ENCODE measurements at places on chromosomes 7 and 10.
A peak's percentile ranks its signal among the peaks of the same experiment; 100 is the strongest.

DNA sequence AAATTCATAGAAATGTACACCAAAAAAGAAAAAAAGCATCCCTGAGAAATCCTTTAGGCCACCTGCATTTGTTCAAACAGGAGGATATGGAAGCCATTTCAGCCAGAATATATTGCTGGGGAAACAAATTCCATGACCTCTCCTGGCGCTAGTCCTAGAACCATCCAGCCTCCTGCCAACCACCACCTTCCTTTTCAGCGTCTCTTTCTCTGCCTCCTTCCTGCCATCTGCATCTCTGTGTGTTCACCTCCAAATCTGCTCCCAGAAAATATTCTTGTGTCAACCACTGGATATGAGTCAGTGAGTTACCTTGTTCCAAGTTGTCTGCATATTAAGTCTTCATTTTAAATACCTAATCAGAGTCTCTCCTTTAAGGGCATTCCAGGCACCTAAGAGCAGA lies 50.6 kb upstream of the NPY start:
- no peak for DNase-seq

GRCh38 chr10:92760609-92761008 lies 70.9 kb downstream of the HHEX start:
- DNase-seq: no peak

DNA sequence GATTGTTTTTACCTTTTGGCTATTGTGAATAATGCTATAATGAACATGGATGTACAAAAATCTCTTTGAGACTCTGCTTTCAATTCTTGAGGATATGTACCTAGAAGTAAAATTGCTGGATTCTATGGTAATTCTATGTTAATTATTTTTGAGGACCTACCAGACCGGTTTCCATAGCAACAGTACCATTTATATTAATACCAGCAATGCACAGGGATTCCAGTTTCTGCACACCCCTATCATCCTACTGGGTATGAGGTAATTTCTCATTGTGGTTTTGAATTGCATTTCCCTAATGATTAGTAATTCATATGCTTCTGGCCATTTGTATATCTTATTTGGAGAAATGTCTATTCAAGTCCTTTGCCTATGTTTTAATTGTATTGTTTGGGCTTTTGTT lies 9.9 kb upstream of the PPP1R9A start:
- no peak for DNase-seq

DNA sequence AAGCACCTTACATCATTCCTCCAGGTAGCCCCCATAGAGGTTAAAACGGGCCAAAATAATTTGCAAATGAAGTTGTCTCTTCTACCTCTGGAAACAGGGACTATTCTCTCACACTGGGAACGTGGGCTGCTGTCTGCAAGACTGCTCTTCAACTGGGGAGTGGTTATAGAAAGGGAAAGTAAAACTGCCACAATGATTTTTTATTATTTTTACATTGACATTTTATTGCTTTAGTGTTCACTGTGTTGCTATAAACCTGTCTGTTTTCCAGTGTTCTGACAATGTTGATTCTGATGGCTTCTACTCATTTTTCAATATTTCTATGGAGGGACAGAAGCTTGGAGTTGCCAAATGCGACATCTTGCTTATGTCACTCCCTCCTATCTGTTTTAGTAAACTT lies 115.1 kb upstream of the ANTXRL start:
- DNase-seq: no peak

- no peak for DNase-seq
These were observed 34.1 kb downstream of the SEM1 start for GRCh38 chr7:96675548-96675947.

DNA sequence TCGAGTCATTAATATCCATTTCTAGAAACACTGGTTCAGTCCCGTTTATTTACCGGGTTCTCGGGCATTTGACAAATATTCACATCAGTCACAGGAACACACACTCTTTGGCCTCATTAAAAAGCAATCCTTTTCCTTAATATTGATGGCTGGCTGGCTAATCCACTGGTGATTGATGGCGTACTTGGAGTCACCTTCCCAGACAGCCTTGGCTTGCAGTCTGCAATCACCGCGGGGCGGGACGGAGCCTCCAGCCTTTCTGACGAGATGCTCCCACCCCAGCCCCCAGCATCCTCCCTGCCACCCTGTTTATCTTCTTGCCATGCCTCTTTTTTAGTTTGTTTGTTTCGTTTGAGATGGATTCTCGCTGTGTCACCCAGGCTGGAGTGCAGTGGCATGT lies 36.6 kb downstream of the SRRM3 start:
- no peak for DNase-seq

GRCh38 chr7:131057794-131058070 lies 269.9 kb upstream of the MKLN1 start:
- DNase-seq: no peak

DNA sequence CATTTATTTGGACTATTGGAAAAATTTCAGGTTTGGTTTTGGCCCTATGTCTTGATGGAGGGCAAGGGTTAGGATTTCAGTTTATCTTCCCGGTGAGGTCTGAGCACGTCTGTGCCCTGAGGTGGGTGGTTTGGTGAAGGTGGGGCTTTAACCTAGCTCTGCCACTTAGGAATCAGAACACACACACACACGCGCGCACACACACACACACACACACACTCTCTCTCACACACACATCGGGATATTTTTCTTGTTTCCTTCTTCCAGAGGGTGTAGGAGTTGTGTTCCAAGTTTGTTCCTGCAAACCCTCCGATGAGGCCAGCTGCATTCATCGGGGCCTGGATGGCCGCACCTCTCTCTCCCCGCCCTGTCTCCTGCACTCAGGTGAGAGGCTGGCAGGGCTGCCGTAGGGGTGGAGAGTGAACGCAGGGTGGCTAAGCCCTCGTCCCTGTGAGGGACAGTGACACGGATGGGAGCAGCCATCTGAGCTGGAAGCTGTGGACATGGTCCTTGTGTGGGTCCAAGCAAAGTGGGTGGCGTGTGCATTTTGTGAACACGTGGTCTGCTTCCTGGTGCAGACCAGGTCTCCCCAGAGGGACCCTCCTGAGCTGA lies 34.2 kb downstream of the CHST12 start:
- DNase-seq: no peak

DNA sequence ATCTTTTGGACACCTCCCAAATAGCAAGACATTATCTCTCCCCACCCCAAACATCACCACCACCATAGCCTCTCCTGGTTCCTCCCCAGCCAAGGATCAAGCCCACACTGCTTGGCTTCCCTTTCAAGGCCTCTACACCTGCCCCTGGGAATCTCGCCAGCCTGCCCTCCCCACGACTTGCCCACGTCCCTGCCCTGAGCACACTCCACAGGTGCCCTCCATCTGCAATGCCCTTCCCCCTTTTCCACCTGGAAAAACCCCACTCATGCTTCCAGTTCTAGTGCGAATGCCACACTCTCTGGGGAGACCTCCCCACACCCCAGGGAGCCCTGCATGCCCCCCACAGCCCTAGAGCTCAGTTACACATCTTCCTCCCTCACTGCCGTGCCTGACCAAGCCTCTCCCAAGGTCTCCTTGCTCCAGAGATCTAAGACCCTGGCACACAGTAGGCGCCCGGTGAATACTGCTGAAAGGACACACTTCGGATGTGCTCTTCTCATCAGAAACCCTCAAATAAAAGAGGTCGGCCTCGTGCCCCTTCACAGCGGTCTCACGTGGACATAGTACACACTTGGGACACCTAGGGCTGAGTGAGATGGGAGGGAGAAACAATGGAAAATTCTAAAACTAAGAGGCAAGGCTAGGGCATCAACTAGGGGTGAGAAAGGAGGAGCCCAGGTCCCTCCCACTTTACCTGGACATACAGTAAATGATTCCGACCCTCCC lies 91.4 kb downstream of the DLG5 start:
- DNase-seq: no peak

GRCh38 chr10:44864051-44864450 lies 47.1 kb upstream of the TMEM72 start:
- no peak for DNase-seq

GRCh38 chr10:51097546-51097945 lies 23.3 kb downstream of the PRKG1 start:
- DNase-seq: no peak

- no peak for DNase-seq
These were observed 32.3 kb downstream of the PSAP start for GRCh38 chr10:71818674-71819260.

DNA sequence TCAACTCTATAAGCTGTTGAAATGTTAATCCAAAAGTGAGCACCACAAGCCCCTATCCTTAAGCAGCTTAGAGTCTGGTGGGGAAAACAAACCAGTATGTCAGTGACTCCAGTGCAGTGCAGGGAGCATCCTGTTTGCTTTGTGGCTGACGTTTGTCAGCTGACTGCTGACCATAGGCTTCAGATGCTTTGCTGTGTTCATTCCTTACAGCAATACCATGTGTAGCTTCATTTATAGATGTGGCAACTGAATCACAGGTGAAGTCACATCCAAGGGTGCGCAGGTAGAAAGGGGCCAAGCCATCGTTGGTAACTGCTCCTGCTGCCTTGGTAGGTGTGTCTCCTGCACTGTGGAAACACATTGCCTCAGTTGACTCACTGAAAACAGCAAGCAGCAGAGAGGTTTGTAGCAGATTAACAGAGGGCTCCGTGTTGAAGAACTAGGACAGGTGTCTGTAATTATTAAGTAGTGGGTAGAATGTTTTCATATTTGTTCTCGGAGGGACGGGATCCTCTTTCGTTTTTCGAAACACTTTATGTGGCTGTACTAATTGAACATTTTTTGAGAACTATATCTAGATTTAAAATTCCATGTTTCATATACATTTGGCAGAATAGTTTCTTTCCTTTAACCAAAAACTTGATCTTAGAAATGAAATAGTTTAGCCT lies 2.0 kb downstream of the INSIG1 start:
- no peak for DNase-seq

DNA sequence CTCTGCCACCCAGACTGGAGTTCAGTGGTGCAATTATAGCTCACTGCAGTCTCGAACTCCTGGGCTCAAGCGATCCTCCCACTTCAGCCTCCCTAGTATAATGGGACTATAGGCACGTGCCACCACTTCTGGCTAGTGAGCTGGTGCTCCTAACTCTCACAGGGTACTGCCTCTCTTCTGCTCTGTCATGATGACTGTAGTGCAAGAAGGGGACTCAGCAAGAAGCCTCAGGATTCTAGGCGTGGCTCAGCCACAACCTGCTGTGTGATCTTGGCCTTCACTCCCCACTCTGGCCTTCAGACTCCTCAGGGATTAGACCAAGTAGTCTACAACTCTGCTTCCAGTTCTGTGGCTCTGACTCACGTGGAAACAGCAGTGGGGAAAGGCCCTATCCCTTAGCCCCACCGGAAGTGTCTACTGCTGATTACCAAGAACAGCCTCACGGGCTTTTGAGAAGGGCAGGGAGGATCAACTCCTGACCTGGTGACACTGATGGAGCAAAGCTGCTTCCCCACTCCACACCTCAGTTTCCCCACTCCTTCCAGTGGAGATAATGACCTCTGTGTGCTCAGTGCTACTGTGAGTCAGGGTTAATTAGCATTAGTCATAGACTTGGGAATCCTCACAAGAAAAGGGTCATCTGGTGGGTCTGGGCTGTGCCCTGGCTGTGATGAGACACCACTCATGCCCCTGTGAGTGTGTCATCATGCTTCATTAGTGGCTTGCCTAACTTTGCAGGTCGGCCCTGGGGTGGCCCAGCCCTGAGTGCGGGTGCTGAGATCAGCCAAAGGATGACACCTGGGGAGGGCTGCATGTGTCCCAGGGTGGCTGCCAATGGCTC lies 41.1 kb downstream of the ZC3HC1 start:
- no peak for DNase-seq

DNA sequence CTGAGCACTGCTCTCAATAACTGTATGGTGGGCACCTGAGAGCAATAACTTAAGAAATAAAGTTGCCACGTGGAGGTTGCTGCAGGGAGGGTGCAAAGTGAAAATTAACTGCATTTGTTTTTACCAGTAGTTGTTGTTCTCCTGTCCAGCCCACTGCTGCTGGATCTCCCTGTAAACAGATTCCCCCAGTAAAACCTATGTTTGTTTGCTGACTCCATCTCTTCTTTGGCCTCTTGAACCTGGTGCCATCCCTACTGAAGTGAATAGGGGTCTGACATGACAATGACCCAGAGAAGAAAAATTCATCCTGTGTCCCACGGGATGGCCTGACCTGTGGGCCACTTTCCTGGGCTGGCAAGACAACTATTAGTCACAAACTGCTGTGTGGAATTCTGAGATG lies 1.7 kb downstream of the MBL2 start:
- DNase-seq: no peak

DNA sequence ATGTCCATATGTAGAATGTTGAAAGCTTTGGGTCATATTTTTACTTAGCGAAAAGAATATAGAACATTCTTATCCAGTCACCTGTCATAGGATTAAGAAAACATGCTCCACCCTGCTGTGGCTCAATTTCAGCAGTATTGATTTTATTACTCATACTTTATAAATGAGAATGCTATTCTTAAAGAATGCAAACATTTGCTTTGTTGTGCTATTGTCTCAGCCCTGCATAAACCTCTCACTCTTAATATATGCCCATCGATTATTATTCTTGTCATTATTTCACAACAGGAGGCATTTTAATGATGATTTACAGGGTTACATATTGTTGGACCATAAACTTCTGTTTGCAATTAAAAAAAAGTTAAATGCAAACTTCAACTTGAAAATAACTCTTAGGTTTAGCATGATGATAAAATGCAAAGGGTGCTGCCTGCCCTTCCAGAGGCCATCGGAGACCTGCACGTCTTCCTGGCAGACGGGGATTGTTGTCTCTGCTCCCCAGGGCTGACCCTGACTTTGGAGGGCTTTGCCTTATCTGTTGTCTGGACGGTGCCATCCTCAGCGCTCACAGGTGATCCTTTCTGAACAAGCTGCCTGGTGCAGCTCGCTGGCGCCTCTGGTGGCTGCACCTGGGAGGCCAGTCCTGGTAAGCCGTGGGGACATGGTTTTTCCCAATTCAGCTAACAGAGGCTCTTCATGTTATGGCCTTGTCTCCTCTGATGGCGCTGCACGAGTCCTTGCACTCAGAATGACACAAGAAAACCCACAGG lies 50.0 kb upstream of the SHH start:
- no peak for DNase-seq

- DNase-seq: no peak
These were observed 16.6 kb downstream of the RELN start for GRCh38 chr7:103972779-103973434.

GRCh38 chr7:102125127-102125596 lies 161.5 kb upstream of the SH2B2 start:
- DNase-seq: no peak

GRCh38 chr10:61951144-61951483 lies 49.6 kb downstream of the ARID5B start:
- no peak for DNase-seq

DNA sequence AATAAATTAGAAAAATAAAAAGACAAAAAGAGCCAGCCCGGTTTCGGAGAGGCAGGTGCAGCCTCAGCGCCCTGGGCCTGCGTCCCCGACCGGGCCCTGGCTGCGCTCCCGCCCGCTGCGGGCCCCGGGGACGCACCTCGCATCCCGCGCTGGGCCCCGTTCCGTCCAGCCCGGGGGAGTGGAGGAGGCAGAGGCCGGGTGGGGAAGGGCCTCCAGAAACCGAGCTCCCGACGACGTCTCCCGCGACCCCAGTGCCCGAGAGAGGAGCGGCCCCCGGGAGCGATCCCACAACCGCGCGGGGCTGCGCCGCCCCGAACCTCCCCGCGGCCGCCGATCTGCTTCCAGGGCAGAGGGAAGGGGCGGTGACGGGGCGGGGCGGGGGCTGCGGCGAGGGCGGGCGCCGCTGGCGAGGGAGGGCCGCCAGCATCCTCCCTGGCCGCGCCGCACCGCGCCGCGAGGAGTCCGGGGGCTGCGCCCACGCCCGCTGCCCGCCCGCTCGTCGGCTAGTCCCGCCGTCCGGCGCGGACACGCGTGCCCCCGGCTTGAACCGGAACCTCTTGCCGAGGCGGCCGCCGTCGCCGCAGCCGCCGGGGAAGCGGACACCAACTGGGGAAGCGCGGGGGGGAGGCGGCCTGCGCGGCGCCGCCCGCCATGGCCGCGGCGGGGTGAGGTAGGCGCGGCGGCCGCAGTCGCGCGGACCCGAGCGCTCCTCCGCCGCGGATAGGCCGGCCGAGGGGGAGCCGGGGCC lies at the start of gene CCNY:
TSS of gene CCNY (plus strand) at position 426 of the 748 bp plus-strand sequence. CDS start 545 bp downstream, outside the sequence.
- peak; percentile 72 for DNase-seq

Measured in activated T-cell treated with anti-CD3 and anti-CD28 coated beads for 4 hours (primary cell).